ENCODE measurements at places on chromosomes 3 and 15.

DNA sequence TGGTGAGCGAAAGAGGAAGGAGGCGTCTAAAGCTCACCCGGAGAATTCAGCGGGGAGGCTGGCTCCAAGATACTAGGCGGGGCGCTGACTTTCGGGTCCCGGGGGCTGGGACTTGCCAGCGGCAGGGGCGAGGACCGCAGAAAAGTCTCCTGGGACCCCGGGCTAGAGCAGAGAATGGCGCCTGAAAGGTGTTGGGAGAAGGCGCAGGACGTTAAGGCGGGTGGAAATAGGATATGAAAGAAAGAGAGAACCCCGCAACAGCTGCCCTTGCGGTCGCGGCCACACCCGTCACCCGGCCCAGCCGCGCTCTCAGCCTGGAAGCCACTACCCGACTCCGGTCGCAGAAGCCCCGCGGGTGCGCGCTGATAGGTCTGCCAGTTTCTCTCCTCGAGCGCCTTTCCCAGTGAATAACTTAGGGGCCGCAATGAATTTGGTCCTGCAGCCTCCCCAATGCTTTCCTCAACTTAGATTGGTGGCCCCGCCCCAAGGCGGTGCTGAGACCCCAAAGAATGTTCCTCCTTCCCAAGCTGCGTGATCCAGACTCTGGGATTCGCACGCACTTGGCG, 604 bp downstream of the LTK start:
- no peak for DNase-seq

- DNase-seq = peak; percentile 27
These were observed 35.4 kb downstream of the PXYLP1 start for GRCh38 chr3:141266797-141267555.

GRCh38 chr15:85587707-85588411, 206.9 kb downstream of the KLHL25 start:
- DNase-seq = no peak

DNA sequence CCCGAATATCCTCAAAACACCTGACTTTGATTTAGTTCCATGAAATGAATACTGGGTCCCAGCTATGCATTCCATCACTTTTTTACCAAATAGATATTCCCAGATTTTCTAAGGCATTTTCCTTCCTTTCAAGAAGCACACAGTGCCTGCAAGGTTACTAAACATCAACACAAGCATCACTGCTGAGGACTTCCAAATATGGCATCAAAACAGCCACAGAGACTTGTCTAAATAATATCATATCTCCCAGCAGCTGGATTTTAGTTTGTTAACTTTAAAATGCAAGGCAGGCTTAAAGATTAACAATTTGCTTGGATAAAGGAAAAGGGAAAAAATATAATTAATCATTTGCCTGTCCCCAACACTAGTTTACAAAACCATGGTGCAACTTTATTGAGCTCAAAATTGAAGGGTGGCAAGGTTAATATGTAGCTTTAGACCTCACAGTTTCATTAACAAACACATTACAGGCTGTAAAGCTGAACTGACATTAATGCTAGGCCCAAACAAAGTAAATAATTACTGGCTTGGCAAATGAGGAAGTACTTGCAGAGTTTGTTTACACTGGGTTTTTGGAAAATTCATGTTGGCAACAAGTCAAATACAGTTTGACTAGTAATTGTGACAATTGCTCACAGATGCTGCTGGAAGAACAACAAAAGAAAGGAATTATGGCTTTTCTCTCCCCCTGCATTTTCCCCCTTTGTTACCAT, 401.7 kb upstream of the CDIN1 start:
- no peak for DNase-seq

GRCh38 chr3:146589899-146590508, 15.1 kb downstream of the PLSCR5 start:
- DNase-seq = no peak

DNA sequence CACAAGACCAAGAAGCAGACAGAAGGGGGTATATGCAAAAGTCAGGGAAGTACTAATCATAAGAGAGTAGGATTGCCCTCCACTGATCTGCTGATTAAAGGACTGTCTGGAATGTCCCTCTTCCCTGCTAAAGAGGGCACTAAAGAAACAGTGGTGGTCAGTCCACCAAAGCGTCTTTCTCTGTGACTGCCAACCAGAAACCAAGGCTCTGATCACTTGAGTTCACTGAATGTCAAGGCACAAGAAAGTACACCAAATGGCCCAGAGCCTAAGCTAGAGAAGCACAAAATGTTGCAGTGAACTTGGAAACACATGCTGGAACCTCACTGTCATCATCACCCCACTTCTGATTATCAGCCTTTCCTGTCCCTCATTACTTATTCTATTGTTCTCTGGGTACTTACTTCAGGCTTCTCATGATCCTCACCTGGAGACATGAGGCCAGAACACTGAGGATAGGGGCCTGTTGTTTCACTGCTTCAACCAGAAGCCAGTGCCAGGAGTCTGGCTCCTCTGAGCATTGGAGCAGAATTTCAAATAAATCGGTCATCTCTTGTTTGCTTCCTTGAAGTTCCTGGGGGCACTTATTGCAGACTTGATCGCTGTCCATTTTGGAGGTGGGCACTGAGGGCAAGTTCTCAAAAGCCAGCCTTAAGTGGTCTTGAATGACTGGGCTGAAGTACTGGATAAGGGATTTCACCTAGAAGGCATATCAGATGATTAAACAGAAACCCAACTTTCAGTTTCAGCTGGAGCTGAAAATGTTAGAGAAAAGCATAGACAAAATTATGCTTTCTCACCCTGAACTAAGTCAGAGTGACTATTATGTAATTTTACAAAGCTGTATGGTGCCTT, 58.9 kb downstream of the EIF3J start:
- DNase-seq = no peak

- DNase-seq = no peak
These were observed 56.0 kb upstream of the FLNB start for GRCh38 chr3:57952208-57952631.

GRCh38 chr3:103949693-103950092, 1417.0 kb upstream of the ALCAM start:
- DNase-seq = no peak
